ENCODE measurements at places on chromosomes 3 and 15. TPM values are rescaled to one million over a fixed set of nuclear protein-coding genes. Genes with fewer than 3 reads are reported as not detected.

The SLC27A2 gene
- 55.7 TPM for total RNA-seq

The GOLGA6L9 gene
- total RNA-seq: 3.0 TPM

The TMC3 gene
- 0.08 TPM for total RNA-seq

The PRSS50 gene
- total RNA-seq: not detected

The CYP8B1 gene
- 0.20 TPM for total RNA-seq

The ISY1 gene
- total RNA-seq: 36.9 TPM

The CDHR4 gene
- not detected for total RNA-seq

The LYZL4 gene
- not detected for total RNA-seq

Data from colonic mucosa (tissue), 4 donors.